Progenitor cell of endocrine pancreas (in vitro differentiated cells): ENCODE measurements at places on chromosomes 5 and 9. TPM values are rescaled to one million over a fixed set of nuclear protein-coding genes. Genes with fewer than 3 reads are reported as not detected.
A peak's percentile ranks its signal among the peaks of the same experiment; 100 is the strongest.

DNA sequence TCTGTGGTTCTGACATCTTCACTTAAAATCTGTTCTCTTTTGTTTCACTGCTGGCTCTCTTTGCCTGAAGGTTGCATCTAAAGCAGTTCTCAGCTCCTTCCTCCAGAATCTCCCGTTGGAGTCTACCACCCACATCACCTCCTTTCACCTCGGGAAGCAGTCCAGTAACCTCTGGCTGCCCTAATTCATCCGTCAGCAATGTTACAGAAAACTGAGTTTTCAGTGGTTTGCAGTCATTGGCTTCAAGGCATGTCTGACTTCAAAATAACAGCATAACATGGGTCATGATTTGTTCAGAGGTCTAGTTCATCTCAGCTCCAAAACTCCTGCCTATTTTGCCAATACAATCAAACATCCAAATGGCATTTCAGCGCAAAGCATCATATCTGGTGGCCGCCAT, 107.7 kb downstream of the GOLPH3 start:
- DNase-seq, result no peak

- peak; percentile 34 for DNase-seq
Measured at GRCh38 chr9:109118808-109119438, 824 bp downstream of the TMEM245 start.

GRCh38 chr5:131272307-131272706, 8.5 kb downstream of the CDC42SE2 start:
- no peak for DNase-seq

DNA sequence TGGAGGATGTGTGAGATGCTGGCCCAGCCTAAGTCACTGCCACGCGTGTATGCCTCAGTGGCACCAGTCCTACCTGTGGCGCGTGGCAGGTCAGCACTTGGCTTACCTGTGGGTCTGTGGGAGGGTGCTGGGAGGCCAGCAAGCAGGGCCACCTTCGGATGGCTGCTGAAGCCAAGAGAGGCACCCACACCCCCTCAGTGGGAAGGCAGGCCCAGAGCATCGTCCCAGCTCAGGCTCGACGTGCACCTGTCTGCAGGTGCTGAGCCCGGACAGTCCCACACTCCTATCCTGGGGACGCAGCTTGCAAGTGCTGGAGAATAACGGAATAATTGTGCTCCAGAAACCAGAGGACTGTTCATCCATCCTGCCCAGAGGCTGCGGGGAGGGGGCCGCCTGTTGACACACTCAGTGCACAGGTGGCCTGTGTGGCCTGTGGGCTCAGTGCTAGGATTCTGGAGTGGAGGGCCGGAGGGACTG, 24.0 kb downstream of the NKD2 start:
- DNase-seq, result no peak

TMEM252 gene
- total RNA-seq, result not detected in 2 replicates
